ENCODE measurements at places on chromosomes 12 and 14.
A peak's percentile ranks its signal among the peaks of the same experiment; 100 is the strongest.

DNA sequence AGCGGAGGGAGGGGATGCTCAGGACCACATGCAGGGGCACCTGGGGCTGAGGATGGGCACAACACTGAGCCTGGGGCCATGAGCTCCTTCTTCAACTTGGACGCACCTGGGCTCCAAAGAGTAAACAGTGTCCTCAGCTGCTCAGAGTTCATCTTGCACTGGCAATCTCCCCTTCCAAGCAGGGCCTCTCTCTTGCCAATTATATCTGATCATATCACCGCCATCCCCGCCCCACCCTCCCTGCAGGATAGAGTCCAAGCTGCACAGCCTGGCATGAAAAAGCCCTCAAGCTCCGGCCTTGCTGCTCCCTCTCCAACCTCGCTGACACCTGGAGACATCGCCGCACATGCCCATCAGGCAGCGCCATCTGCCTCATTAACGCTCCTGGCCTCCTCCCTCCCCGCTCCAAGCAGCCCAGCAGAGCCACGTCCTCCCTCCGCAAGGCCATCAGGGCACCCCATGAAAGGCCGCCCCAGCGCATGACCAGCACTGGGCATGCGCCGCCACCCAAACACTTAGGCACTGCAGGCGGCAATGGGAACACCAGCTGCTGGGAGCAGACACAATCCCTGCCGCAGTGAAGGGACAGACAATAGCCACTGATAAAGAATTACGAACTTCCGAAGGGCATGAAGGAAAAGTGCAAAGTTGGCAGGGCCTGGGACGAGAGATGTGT lies 88.8 kb downstream of the CHGA start:
- DNase-seq, result no peak

- no peak for DNase-seq
Observed at GRCh38 chr12:14937014-14937413, 1.3 kb downstream of the ERP27 start.

- peak; percentile 14 for DNase-seq
Observed at GRCh38 chr12:51351913-51352532, 5.5 kb upstream of the CELA1 start.

DNA sequence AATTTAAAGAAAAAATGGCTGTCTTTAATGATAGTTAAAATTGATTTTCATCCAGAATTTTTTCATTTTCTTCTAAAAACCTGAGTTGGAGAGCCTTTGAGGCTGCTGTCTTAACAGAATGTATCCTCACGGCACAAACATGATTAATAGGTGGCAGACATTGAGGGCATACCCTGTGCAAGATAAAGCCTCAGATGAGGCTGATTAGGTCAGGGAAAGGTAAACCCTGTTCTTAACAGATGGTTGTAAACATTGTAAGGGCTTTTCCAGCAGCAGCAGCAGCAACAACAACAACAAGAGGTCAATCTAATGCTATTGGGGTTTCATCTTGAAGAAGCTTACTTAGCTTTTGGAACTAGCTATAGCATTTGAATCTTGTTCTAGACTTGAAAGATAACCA lies 17.4 kb downstream of the GNG2 start:
- DNase-seq, result no peak

GRCh38 chr12:122958198-122958888 lies 7.9 kb downstream of the ABCB9 start:
- no peak for DNase-seq

GRCh38 chr12:63967358-63968145 lies 123.1 kb downstream of the SRGAP1 start:
- DNase-seq, result no peak

DNA sequence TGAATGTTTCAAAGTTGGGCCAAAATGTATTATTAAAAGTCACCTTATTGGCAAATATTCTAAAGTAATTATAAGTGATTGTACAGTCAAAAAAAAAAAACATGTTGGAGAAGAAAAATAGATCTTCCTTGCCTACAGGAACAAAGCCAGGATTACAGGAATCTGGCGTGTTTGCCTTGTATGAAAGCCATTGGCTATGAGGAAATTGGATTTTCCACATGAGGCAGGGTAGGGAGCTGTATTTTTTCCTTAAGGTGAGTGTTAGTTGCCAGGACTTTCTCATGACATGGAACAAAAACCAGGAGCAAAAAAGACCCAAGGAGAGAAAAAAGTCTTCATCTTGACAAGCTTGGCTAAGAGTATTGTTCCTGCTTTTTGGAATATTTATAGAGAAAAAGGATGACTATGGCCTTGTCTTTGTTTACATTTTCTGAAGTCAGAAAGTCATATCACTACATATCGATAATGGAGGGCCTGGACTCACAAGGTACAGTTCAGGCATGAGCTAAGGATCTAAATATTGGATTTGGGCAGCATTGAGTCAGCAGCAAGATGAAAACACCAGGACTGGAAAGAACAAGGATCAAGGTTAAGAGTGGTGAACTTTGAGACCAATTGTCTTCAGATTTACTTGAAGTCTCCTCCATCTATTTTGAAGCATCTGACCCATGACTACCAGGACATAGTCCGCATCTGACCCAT lies 68.4 kb upstream of the FLRT2 start:
- no peak for DNase-seq

DNA sequence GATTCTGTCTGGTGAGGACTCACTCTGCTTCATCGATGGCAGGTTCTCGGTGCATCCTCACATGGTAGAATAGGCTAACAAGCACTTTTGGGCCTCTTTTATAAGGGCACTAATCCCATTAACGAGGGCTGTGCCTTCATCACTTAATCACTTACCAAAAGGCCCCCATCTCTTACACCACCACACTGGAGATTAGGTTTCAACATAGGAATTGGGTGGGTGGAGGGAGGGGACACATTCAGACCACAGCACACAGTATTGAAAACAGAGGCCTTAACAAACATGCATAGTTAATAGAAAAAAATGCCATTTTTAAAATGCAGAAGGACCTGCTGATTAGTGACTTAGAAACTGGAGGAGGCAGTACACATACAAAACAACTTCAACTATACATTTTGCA lies 61.6 kb downstream of the SPPL3 start:
- DNase-seq, result no peak

GRCh38 chr12:128286970-128287369 lies 20.0 kb downstream of the TMEM132C start:
- no peak for DNase-seq

- DNase-seq, result no peak
Observed at GRCh38 chr14:41549282-41549681, 57.4 kb upstream of the LRFN5 start.

DNA sequence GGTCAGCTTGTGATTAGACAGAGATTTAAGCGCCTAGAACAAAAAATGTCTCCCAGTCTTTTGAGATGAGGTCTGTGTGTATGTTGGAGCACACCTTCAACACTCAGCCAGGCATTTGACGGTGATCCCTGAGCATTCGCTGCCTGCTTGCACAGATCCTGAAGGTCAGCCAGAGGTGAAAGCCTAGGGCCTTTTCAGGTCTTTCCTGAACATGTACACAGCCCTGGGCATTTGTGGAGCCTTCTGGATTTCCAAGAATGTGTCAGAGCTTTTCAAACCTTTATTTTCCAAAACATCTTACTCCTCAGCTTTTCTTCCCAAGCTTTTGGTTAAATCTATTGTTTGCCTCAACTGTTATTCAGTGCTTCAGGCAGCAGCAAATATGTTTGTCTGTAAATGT lies 59.1 kb upstream of the AMN start:
- DNase-seq, result no peak

- no peak for DNase-seq
Observed at GRCh38 chr12:4862809-4863208, 46.9 kb upstream of the KCNA1 start.

- DNase-seq, result peak; percentile 67
Observed at GRCh38 chr12:120713861-120714482, 3.7 kb downstream of the UNC119B start.

- no peak for DNase-seq
Observed at GRCh38 chr14:71918955-71919354, 13.3 kb upstream of the RGS6 start.

DNA sequence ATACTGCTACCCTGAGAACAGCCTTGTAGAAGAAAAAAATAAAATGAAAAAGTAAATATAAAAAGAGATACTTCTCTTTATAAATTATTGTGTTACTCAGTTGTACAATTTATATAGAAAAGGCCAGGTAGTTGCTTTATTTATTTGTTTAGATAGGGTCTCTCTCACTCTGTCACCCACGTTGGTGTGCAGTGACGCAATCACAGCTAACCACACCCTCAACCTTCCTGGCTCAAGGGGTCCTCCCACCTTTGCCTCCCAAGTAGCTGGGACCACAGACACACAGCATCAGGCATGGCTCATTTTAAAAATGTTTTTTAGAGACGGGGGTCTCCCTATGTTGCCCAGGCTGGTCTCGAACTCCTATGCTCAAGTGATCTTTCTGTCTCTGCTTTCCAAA lies 175.4 kb upstream of the PZP start:
- DNase-seq, result no peak

DNA sequence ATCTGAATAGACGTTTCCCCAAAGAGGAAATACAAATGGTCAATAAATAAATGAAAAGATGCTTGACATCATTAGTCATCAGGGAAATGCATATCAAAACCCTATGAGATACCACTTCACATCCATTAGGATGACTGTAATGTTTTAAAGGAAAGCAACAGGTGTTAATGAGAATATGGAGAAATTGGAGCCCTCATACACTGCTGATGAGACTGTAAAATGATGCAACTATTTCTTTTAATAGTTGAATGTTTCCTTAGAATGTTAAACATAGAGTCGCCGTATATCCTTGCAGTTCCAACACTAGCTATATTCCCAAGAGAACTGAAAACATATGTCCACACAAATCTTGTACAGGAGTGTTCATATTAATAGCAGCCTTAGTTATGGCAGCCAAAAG lies 133.2 kb downstream of the SLC38A4 start:
- DNase-seq, result no peak

- no peak for DNase-seq
Observed at GRCh38 chr14:50978529-50978871, 34.2 kb upstream of the PYGL start.

DNA sequence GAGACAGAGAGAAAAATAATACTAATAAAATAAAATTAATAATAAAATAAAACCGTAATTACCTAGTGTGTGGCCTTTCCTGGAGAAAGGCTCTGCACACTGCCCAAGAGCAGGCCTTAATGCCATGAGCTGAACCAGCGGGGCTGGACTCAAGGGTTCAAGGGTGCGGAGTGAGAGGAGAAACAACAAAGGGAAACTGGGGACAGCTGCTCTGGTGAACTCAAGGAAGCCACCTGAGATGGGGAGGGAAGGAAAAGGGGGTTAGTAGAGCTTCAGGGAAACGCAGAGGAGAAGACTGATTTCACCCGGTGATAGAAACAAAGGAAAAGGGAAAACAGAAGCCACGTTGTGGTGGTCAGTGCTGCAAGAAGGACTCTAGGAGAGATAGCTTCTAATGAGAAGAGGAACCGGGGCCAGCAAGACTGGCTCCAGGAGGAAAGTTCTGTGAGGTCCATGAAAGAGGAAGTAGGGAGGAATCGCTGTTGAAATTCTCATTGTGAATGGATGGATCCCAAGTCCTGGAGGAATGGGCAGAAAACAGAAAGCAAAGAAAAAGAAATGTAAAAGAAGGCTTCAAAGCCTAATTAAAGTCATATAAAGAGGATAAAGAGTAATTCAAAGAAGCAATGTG lies 48.3 kb upstream of the BCL2L14 start:
- DNase-seq, result no peak

- DNase-seq, result no peak
Observed at GRCh38 chr12:110636516-110636915, 22.6 kb downstream of the TCTN1 start.

DNA sequence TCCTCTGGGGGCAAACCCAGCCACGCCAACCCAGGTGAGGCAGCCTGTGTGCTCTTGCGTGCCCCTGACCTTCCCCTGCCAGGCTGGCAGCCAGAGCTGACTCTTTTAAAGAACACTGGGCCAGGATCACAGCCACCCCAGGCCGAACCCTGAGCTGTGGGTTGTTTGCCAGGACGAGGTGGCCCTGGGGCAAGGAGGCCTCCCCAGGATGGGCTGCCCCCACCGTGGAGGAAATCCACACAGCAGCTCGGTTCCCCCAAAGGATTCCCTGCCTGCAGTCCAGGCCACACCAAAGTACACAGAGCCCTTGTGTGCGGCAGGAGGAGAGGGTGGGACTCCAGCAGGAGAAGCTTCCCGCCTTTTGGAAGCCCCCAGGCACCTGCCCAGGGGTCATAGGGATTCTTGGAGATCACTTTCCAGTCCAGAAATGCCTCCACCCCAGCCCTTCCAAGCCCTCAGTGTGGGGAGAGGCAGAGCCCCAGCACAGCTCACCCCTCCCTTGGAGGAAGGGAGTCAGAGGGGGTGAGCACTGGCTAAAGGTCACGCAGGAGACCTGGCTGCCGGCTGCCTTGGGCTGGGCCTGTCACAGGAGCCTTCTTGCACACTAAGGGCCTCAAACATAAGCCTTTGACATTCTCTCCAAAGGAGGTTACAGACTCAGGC lies 115.6 kb downstream of the CALM1 start:
- DNase-seq, result no peak

DNA sequence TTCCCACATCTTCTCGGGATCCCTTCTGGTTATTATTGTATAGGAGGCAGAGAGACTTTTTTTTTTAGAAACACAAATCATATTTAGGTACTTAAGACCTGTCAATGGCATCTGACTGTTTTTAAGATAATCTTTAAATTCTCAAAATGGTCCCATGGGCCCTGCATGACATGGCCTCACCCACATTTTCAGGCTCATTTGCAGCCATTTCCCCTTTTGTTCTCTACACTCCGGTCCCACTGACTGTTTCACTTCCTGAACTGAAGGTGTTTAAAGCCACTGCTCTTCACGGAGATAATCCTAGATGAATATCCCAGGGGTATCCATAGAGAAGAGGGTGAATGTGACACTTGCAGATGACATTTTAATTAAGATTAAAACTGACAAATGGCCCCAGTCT lies 12.3 kb upstream of the C12orf71 start:
- no peak for DNase-seq

- DNase-seq, result no peak
Observed at GRCh38 chr12:31528095-31528494, 62.8 kb downstream of the DENND5B start.

DNA sequence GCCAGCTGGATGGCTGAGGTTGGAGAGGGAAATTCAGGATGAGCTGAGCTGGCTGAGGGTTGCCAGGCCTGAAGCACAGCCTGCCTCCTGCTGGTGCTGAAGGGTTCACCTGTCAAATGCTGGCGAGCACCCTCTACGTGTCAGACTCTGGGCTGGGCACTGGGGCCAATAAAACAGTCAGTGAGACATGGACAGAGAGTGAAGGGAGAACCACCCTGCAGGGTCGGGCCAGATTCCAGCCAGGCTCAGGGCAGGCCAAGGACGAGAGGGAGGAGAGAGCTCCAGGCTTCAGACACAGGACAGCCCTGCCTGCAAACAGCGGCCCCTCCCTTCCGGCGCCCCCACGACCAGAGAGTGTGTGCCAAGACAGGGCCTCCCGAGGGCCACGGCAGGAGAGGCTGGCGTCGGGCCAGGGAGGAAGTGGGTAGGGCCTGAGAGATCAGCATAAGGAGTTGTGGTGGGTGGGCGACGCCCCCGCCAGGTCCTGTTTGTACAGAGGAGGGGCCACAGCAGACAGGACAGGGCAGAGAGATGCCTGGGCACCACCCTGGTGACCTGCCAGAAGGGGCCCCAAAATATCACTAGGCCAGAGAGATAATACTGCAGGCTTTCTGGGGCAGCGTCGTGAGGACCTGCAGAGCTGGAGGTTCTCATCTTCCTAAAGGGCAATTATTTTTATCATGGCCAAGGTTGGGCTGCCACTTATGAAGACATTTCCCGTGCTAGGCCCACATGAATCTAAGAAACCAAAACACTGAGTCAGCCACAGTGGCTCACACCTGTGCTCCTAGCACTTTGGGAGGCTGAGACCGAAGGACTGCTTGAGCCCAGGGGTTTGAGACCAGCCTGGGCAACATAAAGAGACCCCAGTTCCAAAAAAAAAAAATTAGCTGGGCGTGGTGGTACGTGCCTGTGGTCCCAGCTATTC lies 73.1 kb upstream of the GPR68 start:
- DNase-seq, result peak; percentile 61
